ENCODE measurements at places on chromosomes 13 and 19.

- DNase-seq: no peak
Measured at GRCh38 chr13:64293923-64294322, 2878.3 kb upstream of the PCDH20 start.

- no peak for DNase-seq
Measured at GRCh38 chr19:3336680-3337523, 29.5 kb upstream of the NFIC start.

DNA sequence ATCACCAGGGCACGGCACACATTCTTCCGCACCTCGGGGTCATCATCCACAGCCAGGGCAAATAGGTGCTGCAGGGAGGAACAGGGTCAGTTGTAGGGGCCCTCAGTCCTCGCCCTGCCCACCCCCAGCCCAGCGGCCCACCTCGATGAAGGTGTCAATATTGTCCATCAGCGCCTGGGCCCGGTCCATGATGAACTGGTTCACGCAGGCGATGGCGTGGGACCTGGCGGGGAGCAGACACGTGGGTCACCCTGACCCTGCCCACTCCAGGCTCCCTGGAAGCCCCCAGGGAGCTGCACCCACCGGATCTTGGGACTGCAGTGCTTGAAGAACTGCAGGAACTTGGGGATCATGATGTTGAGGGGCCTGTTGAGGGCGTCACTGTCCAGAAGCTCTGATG is 8.6 kb downstream of the TNPO2 start:
- DNase-seq: no peak

GRCh38 chr13:20803180-20803965 is 29.6 kb upstream of the EEF1AKMT1 start:
- no peak for DNase-seq

GRCh38 chr13:45162194-45162593 is 38.7 kb downstream of the KCTD4 start:
- DNase-seq: no peak

DNA sequence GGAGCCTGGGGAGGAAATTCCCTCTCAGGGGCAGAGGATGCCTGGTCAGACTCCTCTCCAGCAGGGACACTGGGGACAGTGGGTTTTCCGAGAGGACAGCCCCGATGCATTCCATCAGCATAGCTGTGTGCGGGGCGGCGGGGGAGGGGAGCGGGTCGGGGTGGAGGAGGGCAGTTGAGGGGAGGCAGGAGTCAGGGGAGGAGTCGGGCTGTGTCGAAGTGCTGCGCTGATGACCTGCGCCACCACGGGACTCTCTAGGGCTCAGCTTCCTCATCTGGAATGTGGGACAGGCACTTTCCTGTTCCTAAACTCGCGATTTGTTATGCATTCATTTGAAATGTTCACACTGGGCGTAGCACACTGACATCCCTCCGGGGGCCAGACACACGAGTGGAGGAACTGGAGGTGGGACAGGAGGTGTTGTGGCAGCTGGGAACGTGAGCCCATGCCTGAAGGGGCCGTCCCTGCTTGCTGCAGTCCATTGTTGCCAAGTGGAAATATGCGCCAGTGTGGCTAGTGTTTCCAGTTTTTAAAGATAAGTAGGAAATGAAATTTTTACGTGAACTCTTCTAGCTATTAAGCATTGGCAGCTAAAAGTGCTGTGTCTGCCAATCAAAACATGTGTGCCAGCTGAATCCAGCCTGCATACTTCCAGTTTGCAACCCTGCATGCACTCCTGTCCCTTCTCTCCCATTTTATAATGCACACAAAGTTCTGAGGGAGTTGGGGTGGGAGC is 43.3 kb downstream of the FLT1 start:
- DNase-seq: no peak

GRCh38 chr19:12015753-12016116 is 19.7 kb downstream of the ZNF433 start:
- no peak for DNase-seq

GRCh38 chr19:51119611-51120010 is 5.1 kb upstream of the SIGLEC9 start:
- peak; percentile 86 for DNase-seq

DNA sequence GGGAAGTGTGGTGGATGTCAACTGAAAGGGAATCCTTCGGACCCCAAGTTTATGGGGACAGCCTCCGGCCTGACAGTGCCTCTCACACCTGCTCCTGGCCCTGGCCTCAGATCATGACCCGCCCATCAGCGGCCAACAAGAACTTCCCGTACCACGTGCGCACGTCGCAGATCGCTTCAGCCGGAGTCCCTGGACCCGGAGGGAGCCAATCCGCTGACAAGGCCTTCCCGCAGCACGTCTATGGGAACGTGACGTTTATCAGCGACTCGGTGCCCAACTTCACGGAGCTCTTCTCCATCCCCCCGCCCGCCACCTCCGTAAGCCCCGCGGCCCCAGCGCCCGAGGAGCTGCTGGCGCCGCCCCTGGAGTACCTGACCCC is 2.0 kb upstream of the MEGF8 start:
- DNase-seq: no peak

GRCh38 chr19:38952395-38953165 is 21.8 kb downstream of the MRPS12 start:
- peak; percentile 35 for DNase-seq

- no peak for DNase-seq
Measured at GRCh38 chr19:9883231-9883758, 48.2 kb downstream of the PIN1 start.

GRCh38 chr13:23391752-23392151 is 41.8 kb downstream of the SACS start:
- DNase-seq: no peak

DNA sequence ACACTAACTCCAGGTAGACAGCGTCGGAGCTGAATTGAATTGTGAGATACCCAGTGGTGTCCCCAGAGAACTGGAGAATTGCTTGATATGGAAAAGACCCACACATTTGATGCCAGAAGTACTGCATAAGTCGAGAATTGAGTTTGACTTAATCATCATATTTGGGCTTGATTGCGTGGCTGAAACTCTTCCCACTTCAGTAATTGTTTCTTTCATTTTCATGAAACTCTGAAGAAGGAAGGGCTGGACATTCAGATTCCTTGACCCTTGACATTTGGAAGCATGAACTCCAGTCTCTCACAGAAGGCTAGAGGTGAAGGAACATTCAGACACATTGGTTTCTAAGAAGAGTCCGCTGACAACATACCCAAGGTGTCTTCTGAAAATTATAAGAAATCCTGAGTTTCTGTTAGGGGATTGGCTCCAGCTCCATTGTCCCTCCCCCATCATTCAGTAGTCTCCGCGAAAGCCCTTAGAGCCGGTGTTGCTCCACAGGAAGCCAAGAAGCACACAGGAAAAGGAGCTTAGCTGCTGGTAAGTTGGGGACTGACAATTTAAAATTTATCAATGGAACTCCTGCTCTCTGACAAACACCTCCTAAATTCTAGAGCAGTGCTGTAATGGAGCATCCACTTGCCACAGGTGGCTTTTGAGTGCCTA is at the start of gene FPR2:
FPR2 (plus strand) TSS at position 484 of the 660 bp plus-strand sequence. CDS start 7,479 bp downstream, outside the sequence.
- DNase-seq: peak; percentile 84

- DNase-seq: peak; percentile 37
Measured at GRCh38 chr19:35557539-35558399, 5.7 kb downstream of the ATP4A start.

DNA sequence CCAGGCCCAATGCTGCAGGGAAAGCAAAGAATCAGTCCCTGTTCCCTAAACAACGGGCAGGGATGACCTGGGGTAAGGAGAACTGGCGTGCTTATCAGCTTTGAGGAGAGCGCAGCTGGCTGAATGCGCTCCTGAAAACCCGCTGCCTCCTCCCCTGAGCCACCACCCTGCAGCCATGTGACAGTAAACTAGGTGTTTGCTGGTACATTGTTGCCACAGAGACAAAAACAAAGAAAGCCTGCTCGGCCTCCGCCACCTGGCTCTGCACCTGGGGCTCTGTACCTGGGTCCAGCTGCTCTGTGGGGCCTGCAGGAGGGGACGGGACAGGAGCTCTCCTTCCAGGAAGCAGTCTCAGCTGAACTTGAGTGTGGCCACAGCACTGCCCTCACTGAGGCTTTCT is 21.8 kb downstream of the MCF2L start:
- no peak for DNase-seq

DNA sequence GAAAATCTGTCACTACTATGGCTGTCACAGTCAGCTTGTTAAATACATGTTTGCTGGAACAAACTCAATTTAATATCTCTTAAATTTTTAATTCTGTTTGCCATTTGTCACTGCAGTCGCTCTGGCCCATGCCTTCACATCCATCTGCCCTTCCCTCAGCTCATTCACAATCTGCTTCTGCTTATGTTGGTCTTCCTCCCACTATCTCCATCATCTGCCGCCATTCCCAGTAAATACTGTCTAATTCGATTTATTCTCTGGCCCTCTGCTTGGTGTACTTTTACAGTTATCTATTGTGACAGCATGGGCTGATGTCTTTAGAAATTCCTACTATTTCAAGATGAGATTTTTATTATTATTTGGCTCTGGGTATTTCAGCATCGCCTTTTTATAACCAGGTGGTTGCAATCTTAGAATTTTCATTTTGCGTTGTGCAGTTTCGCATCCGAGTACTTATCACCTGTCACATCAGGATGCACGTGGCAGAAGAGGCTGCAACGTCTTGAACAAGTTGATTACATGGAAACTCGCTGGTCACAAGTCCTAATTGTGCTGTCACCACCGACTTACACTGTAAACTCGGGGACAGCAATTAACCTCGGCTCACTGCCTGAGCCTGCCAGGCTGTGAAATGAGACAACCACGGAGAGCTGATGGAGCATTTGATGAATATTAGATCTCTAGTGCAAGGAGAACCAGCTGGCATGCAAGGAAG is 158.4 kb downstream of the MYO16 start:
- no peak for DNase-seq

DNA sequence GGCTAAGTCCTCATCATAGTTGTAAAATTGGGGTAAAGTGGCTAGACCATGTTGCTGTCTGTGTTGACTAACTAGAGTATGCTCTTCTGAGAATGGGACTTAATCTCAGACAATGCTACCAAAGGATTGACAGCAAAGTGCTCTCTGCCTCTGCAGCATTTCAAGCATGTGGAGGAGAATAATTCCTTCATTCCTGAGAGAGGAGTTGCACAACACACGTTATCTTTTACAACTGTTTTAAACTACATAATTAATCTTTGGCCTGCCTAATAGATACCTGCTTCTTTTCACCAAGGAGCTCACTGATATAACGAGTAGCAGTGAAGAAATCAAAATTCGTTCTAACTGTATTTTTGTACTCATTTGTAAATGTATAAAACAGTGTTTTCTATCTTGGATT is 2172.2 kb downstream of the PCDH9 start:
- DNase-seq: no peak

DNA sequence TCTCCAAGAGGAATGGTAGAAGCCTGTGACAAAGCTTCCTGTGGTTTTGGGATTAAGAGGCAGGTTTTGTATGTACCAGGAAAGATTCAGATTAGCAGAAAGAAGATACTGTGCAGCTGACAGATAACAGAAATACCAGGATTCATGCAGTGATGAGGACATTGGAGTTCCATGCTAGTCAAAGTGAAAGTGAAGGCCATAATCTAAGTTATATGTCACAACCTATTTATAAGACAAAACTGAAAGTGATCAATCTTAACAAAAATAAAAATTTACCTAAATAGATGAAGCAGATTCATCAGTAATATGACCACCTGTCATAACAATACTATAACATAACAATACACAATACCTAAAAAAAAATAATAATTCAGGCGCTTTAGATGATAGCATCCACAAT is 1305.2 kb upstream of the PCDH9 start:
- no peak for DNase-seq

- DNase-seq: no peak
Measured at GRCh38 chr13:107361666-107362065, 793.7 kb upstream of the ARGLU1 start.

DNA sequence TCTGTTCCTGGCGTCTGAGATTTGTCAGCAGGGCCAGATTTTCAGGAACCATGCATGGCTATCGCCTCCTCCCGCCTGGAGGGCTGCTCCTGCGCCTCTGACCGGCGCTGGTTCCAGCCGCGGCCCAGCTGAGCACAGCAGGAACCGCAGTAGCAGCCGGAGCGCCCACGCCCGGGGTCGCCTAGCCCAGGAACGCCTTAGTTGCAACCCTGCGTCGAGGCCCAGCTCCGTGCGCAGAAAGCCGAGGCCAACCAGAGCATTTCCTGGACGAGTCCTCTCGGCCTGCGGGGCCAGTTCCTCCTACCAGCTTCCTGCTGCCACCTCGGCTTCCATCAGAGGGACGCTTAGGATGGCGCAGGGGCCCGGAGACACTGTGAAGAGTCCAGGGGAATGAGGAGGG is 74.9 kb downstream of the ZNF492 start:
- DNase-seq: no peak

GRCh38 chr19:7665076-7665475 is 3.8 kb upstream of the RETN start:
- no peak for DNase-seq

GRCh38 chr13:35927567-35928021 is 203.6 kb downstream of the DCLK1 start:
- peak; percentile 7 for DNase-seq

DNA sequence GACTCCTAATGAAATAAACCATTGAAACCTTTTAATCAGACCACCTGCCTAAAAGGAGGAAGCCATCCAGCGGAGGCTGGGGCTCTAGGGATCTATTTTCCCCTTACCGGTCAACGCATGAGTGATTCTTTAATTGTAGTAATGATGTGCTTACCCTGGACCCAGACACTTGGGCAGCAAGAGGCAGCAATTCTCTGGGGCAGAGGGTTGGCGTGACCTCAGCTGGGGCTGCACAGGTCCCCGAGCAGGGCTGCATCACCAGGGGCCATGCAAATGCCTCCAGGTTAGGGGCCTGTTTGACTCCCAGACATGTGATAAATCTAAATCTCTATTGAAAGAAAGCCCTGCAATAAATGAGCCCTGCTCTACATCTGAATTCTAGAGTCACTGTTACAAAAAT is 194.2 kb upstream of the TSHZ3 start:
- DNase-seq: no peak

DNA sequence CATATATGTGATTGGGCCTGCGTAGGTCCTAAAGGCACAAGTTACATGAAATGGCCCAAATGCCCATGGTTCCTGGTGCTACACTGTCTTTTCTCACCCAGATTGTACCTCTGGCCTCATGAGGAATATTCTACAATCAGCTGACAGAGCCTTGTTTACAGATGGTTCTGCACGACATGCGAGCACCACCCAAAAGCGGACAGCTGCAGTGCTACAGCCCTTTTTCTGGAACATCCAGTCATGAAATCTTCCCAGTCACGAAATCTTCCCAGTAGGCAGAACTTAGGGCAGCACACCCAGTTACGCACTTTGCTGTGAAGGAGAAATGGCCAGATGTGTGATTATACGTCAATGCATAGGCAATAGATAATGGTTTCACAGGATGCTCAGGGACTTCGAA is 7.7 kb upstream of the ELF1 start:
- no peak for DNase-seq

DNA sequence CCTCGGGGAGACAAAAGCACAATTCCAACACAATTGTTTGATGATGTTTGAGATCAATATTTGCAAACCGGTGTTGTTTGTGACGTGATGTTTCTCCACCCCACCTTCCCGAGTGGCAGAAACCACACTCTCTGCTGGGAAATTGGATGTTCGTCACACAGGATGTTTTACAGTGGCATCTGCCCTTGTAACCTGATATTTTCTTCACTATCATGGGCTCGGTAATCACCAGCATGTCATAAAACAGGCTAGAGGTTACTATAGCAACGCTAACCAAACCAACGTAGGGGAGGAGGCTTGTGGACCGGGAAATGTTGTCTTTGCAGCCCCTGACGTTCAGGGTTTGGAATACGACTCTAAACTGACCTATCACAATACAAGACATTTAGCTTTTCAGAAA is 454.5 kb downstream of the IRS2 start:
- DNase-seq: no peak
